HuH-7 (cell line): ENCODE measurements at places on chromosomes 3 and 15.

- no peak for DNase-seq
Measured at GRCh38 chr3:107128946-107129345, 248.3 kb upstream of the CCDC54 start.

DNA sequence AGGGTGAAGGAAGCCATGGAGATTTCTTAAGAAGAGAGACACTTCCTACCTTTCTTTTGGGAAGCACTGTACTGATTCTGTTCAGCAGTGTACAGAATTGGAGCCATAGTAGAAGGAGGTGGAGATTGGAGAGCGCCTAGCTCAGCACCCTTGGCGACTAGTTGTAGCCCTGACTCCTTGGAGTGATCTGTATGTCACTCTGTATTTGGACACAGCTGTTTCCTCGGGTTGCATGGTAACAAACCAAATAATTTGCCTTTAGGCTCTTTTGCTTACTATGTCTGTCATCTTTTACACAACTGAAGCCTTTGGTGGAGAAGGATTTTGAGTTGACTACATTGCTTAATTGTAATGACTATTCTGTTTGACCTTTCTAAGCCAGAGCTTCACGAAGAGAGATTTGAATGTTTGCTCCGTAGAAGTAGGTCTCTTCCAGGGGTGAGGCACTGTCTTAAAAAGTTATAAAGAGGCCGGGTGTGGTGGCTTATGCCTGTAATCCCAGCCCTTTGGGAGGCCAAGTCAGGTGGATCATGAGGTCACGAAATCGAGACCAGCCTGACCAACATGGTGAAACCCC is 77.1 kb downstream of the AKAP13 start:
- DNase-seq, result no peak

- DNase-seq, result no peak
Measured at GRCh38 chr3:119595639-119596334, 1.9 kb upstream of the PLA1A start.

- DNase-seq, result no peak
Measured at GRCh38 chr3:139574026-139574947, 34.7 kb upstream of the RBP1 start.

GRCh38 chr15:85615930-85616329 is 178.8 kb downstream of the KLHL25 start:
- peak; percentile 28 for DNase-seq

DNA sequence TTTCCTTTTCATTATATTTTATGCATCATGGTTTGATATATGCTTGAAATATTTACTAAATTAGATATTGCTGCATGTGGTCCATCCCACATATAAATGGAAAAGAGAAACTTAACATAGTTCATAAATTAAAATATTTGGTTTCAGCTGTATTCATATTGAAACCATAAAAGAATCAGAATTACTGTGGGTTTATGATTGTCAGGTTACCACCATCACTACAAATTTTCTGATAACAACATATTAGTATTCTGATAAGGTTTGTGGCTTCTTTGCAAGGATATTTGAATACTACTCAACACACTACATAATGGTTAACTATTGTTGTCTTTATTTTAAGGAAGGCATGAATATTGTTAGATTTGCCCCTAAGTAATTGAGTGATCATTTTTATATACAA is 235.5 kb downstream of the UBE2E2 start:
- DNase-seq, result no peak

DNA sequence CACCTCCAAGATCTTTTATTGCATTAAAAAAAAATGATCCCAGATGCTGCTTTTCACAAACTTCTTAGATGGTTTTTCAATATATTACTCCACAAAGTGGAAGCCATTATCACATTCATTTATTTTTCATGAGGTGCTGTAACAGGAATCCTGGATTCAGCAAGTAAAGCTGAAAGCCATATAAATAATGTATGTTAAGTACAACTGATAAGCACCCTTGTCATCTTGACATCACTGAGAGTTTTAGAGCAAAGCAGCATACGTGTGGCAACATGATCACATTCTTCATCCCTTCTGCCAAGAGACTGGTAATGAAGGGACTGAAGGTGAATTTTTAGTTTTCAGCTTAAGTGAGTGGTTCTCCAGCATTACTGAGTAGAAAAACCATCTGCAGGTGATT is 44.9 kb upstream of the LRRFIP2 start:
- DNase-seq, result no peak

GRCh38 chr3:178244733-178245709 is 291.2 kb upstream of the KCNMB2 start:
- DNase-seq, result no peak

- DNase-seq, result no peak
Measured at GRCh38 chr15:57316451-57316850, 59.9 kb upstream of the CGNL1 start.

GRCh38 chr15:77546050-77546501 is 86.6 kb downstream of the LINGO1 start:
- no peak for DNase-seq

DNA sequence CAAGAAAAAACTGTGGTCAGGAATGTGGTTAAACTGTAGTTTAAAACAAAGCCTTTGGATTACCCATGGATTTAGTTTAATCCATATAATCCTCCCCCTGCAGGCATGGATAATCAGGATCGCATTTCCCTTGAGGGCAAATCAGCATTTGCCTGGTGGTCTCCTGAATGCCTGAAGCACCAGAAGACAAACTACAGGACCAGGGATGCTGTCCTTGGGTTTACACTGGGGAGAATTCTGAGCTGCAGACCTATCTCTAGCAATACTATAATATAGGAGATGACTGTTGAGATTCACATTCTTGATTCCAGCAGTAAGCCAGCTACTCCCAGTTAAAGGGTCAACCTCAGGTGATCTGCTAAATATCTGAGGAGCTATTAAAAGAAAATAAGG is 10.6 kb downstream of the PIK3CB start:
- no peak for DNase-seq

DNA sequence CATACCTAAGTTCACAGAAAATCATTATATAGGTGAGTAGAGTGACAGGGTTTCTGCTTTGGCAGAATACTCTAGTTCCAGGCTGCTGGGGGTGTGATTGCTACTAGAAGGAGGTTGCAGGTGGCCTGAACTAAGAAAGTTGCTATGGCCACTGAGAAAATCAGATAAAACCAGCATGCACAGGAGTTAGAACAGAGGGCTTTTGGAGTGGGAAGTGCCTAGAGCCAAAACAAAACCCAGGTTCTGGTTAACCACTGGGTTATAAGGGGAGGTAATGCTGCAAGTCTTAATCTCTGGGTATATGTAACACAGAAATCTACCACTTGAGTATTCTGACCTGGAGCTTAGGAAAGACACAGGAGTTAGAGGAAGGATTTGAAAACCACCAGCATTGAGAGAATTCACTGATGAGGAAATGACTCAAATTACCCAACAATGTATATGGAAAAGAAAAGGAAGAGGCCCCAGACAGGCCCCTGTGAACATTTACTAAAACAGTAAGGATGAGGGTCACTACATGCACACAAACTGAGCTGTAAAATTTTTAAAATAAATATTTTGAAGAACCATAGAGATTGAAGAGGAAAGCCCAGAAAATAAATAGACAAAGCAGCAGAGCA is 60.0 kb downstream of the PLOD2 start:
- DNase-seq, result no peak

GRCh38 chr3:175495331-175495730 is 636.2 kb downstream of the NAALADL2 start:
- no peak for DNase-seq

DNA sequence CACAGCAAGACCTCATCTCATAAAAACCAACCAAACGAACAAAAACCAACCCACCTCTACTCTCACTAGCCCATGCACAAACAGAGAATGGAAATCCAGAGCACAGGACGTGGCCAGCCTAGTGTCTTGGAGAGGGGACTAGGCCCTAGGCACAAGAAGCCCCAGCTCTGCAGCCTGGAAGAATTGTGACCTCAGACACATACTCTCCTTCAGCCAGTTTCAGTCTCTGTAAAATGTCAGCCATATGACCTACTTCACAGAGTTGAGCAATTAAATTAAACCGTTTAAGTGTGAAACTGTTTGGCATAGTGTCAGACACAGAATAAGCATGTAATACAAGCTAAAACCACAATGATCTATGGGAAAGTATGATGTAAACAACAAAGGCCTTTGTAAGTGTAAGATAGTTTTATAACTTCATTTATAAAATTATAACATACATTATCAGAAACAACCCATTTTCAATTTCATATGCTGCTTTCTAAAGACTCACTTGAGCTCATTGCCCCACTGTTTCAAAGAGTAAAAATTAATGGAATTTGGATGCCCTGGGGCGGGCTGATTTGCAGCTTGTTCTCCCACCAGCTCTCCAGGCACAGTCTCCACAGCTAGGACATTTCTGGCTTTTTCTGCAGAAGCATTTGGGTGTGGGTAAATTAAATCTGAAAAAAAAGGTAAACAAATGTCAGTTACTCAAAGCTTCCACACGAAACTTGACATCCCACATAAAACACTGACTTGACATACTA is 32.9 kb downstream of the TBC1D2B start:
- no peak for DNase-seq

GRCh38 chr3:52494886-52495495 is at the start of gene STAB1:
Gene STAB1 (plus strand): TSS chr3:52495338. CDS start chr3:52495414, 76 bp downstream.
- DNase-seq, result no peak

- DNase-seq, result no peak
Measured at GRCh38 chr3:194556086-194557056, 69.6 kb upstream of the ATP13A3 start.

GRCh38 chr3:161273589-161274218 is 52.6 kb downstream of the NMD3 start:
- DNase-seq, result no peak

- no peak for DNase-seq
Measured at GRCh38 chr3:144770281-144770680, 798.7 kb downstream of the DIPK2A start.

- DNase-seq, result no peak
Measured at GRCh38 chr3:108182339-108182738, 39.9 kb downstream of the IFT57 start.

- DNase-seq, result no peak
Measured at GRCh38 chr3:157089455-157090221, 70.3 kb downstream of the CCNL1 start.

DNA sequence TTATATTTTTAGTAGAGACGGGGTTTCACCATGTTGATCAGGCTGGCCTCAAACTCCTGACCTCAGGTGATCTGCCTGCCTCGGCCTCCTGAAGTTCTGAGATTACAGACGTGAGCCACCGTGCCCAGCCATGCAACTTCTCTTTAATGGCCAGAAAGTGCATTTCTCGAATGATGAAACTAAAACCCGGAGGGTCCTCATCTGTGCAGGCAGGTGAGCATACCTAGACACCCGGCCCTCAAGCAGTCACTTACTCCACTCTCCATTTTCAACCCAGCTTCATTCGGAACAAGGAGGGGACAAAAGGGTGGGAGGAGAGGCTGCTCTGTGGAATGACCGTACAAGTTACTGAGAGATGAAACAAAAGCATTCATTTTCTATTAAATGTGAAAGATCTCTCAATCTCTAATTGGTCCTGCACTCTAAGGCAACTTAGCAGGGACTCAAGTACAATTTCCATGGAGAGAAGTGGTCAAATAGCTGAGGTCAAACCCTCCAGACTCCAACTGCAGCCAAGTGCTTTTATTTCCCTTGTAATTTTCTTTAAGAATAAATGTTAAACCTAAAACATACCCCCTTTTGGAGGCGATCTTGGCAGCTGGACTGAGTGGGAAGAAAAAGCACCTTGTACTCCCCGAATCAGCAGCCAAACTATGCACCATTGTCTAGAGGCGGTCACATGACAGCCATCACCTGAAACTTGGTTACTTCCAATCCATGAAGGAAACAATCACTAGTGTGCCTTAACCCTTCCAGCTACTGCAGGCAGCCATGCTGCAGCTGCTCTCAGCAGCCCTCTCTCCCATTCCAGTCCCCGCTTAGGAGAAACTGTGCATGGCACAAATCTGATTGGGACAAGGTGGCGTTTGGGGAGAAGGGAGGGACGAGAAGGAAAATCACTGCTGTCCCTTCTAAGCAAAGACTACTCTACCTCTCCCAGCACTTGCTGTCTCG is 62.2 kb downstream of the VGLL4 start:
- no peak for DNase-seq

DNA sequence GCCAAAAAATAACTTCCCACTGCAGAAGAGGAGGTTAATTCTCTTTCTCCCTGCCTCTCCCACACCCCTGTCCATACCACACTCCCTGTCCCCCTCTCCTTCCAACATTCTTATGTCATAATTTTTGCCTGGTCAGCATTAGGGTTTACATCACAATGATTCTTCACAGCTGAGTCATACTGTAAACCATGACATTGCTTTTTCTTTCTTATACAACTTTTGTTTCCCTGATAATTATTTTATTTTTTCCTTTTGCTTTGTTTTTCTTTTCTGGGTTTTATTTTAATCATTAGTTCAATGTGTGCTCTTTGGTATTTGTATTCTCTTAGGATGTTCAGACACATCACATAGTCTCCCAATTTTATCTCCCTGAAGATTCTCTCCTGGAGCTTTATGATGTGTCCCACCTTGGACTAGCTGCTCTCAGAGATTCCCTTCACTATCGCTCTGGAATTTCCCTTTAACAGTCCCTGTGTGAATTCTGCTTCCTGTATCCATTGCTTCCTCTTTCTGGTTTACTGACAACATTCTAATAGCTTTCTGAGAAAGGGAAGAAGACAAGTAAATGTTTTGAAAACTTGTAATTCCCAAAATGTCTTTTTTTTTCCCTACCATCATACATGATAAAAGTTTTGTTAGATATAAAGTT is 70.7 kb downstream of the SOX2 start:
- DNase-seq, result peak; percentile 34

DNA sequence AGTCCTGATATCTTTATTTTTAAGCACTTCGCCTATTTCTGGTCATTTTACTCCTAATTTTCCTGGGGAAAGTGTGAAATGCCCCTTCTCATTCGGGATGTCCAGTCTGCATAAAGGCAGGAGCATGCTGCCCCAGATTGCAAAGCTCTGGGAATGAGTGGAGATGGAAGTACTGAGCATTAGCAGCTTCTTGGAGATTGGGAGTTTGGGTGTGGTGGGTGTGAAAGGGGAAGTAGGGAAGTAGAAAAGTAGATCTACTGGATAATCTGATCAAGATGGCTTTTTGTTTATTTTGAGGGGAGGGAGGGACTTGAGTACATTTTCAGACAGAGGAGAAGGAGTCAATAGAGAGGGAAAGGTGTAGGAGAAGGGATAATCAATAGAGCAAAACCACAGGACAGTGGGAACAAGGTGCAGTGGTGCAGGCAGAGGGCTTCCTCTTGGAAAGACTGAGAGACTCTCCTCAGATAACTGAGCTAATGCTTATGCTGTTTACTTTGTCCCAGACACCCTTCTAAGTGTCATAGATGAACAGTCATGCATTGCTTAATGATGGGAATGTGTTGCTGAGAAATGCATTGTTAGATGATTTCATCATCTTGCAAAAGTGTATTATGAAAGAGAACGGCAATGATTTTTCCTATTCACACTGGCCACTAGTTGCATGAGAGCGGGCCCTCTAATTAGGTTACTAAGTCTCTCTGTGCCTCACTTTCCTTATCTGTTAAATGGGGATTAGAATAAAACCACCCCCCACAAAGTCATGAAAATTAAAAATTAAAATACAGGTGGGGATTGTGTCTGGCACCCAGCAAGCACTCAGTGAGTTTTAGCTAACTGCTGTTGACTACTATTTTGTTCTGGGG is 45.5 kb downstream of the PHLDB2 start:
- DNase-seq, result peak; percentile 30

- DNase-seq, result no peak
Measured at GRCh38 chr15:73319460-73320245, 49.1 kb downstream of the HCN4 start.

- no peak for DNase-seq
Measured at GRCh38 chr15:70006259-70007147, 91.2 kb downstream of the TLE3 start.

GRCh38 chr3:39372833-39373232 is 10.3 kb upstream of the SLC25A38 start:
- DNase-seq, result no peak

GRCh38 chr3:124442463-124442862 is 287.8 kb upstream of the UMPS start:
- no peak for DNase-seq
